ENCODE measurements at places on chromosomes 16 and 17.

GRCh38 chr17:45914047-45914717 lies 19.8 kb downstream of the MAPT start:
- DNase-seq: no peak

GRCh38 chr17:78951967-78952551 lies 26.9 kb upstream of the TIMP2 start:
- no peak for DNase-seq

DNA sequence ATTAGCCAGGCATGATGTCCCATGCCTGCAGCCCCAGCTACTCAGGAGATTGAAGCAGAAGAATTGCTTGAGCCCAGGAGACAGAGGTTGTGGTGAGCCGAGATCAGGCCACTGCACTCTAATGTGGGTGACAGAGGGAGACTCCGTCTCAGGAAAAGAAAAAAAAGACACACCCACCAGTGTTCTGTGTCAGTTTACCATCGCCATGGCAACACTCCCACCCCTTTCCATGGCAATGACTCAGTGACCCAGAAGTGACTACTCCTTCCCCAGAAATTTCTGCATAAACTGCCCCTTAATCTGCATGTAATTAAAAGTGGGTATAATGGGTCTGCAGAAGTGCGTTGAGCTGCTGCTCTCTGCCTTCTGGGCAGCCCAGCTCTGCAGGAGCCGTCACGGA lies 4.0 kb upstream of the ZC3H18 start:
- DNase-seq: peak; percentile 28

DNA sequence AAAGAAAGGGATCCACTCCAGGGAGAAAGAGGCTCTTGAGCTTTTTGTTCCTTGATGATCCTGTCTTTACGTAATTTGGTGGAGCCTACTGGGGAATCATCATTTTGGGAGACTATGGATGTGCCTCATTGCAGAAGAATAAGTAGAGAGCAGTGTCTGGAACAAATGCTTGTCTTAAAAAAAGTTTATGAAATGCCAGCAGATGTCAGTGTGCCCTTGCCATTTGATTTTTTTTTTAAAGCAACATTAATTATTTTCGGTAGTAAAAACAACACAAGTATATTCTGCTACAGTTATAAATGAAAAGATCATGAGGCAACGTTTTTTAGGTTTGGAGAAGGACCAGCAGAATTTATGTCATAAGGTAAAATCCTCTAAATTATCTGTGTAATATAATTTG lies 934.8 kb upstream of the EEF2KMT start:
- DNase-seq: no peak

DNA sequence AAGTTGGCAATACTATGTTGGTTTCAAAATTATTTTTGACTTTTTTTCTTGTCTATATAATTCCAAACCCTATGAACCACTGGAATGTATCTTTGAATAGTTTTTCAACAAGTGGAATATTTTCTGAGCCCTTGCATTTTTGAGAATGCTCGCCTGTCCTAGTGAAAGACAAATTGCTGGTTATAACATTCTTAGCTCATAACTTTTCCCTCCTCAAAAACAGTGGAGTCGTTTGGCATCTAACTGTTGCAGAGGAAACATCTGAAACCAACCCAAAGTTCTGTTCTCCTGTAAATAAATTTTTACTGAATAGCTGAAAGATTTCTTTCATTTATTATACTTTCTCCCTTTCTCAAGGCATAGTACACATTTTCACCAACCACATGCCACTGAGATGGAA lies 11.3 kb upstream of the COX10 start:
- no peak for DNase-seq

- no peak for DNase-seq
Measured at GRCh38 chr17:57468932-57469775, 212.8 kb downstream of the MSI2 start.

Data from right cardiac atrium (tissue), 5 donors.